ENCODE measurements at places on chromosomes 13 and 19. TPM values are rescaled to one million over a fixed set of nuclear protein-coding genes. Genes with fewer than 3 reads are reported as not detected.

GRCh38 chr13:37273836-37274235 is 168.4 kb upstream of the CSNK1A1L start:
- DNase-seq: no peak

- no peak for DNase-seq
Measured at GRCh38 chr13:50810998-50811397, 32.5 kb downstream of the DLEU7 start.

The KLK11 gene
- not detected for total RNA-seq

DNA sequence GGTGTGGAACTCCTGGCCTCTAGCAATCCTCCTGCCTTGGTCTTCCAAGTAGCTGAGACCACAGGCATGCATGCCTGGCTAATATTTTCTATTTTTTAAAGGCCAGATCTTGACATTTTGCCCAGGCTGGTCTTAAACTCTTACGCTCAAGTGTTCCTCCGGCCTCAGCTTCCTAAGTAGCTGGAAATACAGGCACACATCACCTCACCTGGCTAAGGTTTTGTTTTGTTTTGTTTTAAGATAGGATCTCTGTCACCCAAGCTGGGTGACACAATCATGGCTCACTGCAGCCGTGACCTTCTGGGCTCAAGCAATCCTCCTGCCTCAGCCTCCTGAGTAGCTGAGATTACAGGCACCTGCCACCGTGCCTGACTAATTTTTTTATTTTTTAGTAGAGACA is 5.5 kb upstream of the RLN3 start:
- no peak for DNase-seq

GRCh38 chr13:48826039-48826438 is 149.7 kb upstream of the FNDC3A start:
- no peak for DNase-seq

DNA sequence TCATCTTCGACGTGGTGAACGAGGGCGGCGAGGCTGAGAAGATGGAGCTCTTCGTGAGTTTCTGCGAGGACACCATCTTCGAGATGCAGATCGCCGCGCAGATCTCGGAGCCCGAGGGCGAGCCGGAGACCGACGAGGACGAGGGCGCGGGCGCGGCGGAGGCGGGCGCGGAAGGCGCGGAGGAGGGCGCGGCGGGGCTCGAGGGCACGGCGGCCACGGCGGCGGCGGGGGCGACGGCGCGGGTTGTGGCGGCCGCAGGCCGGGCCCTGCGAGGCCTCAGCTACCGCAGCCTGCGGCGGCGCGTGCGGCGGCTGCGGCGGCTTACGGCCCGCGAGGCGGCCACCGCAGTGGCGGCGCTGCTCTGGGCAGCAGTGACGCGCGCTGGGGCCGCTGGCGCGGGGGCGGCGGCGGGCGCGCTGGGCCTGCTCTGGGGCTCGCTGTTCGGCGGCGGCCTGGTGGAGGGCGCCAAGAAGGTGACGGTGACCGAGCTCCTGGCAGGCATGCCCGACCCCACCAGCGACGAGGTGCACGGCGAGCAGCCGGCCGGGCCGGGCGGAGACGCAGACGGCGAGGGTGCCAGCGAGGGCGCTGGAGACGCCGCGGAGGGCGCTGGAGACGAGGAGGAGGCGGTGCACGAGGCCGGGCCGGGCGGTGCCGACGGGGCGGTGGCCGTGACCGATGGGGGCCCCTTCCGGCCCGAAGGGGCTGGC is 52.6 kb downstream of the MAP4K1 start:
- DNase-seq: no peak

The IL4I1 gene
- not detected for total RNA-seq

The LGALS14 gene
- total RNA-seq: not detected

The CYTH2 gene
- total RNA-seq: 22.7 TPM

Data from right lobe of liver (tissue), 6 donors.